Activated T-cell treated with anti-CD3 and anti-CD28 coated beads for 4 hours (primary cell): ENCODE measurements at places on chromosomes 13 and 19.

DNA sequence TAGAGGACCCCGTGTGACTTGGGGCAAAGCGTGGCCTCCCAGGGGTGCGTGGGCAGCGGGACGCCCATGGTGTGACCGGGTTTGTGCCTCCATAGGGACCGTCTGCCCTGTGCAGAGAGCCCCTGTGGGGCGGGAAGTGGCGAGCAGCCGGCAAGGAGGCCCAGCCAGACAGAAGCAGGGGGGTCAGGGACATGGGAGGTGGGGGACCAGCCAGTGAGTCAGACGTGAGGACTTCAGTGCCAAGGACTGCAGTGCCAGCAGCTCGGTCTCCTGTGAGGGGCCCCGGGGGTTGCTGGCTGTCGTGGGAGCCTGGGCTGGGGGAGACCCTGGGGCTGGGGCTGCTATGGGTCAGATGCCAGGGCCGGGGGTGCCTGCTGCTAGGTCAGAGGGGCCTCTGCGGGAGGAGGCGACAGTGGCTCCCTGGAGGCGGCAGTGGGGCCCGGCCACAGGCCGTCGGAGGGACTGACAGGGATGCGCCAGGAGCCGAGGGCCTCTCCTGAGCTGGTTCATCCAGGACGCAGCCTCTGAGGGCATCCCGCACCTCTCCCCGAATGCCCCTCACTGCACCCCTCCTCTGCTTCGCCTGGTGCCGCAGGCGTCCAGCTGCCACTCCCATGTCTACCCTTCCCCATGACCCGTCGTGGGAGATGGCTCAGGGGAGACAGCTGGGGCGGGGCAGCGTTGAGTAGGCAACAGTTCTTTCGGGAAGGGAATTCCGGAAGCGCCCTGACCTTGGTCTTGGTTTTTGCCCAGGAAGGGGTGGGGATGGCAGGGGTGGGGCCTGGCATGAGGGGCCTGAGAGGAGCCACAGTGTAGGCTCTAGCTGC lies 80.0 kb downstream of the KDM4B start:
- DNase-seq, result no peak

DNA sequence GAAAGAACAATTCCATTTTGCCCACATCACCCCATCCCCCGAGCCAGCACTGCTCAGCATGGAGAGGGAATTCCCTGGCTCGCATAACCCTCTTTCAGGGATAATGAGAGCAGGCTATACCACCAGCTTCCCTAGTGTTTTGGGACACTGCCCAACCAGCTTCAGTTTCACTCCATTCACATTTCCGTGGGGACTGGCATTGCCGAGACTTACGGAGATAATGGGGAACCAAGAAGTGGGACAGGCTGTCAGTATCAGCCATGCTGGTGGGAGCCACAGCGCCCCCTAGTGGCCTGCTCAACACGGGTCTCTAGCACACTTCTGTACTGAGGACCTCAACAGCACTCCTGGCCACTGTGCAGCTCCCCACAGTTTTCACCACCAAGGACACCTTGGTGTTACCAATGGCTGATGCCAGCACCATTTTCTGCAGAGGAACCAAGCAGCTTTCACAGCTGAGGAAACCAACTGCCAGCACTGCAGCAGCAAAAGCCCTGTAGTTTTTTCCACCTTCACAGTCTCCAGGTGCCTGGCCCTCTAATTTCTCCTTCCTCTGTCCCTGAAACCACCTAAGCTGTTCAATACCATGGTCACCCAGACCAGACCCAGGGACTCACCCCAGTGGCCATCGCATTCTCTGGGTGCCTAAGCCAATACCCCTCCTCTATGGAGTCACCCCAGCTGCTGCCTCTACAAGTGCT lies 23.7 kb downstream of the SLC6A16 start:
- DNase-seq, result peak; percentile 66

GRCh38 chr19:35318679-35319448 lies 10.1 kb upstream of the CD22 start:
- DNase-seq, result no peak

DNA sequence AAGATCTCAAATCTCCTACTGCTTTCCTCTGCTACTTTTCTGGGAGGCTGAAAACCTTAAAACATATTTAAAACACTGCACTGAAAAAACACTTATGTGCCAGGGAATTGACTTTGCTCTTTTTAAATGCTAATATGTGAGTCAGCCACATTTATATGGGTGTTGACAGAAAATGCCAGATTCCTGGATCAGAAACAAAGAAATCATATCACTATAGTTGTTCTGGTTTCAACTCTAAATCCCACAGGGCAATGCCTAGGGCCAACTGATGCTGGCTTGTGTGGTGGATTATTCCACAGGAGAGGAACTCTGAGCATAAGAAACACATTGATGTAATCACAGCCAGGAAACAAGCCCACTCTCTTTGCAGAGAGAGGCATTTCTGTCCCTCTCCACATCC lies 1439.0 kb upstream of the SPRY2 start:
- no peak for DNase-seq

- no peak for DNase-seq
Observed at GRCh38 chr19:34066007-34066643, 106.2 kb upstream of the LSM14A start.

GRCh38 chr13:67183151-67183550 lies 47.0 kb downstream of the PCDH9 start:
- no peak for DNase-seq

GRCh38 chr19:12785431-12786031 lies 5.8 kb upstream of the JUNB start:
- no peak for DNase-seq

DNA sequence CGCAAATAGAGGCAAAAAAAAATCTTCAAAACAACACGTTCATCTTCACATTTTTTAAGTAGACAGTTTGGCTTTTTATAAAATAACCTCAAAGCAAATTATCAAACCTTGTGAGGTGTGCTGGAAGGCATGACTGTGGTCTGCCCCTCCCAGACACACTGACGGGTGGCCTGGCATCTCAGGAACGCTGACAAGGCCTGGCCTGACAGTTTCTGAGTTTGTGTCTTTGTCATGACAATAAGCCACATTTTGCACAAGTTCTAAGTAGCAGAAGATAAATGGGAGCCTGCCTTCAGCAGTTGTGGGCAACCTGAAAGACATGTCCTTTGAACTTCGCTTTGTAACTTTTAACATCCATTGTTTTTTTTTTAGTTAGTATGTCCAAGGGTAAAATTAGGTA lies 38.5 kb downstream of the SOX21 start:
- no peak for DNase-seq

GRCh38 chr13:100913143-100913542 lies 238.5 kb upstream of the TMTC4 start:
- no peak for DNase-seq

DNA sequence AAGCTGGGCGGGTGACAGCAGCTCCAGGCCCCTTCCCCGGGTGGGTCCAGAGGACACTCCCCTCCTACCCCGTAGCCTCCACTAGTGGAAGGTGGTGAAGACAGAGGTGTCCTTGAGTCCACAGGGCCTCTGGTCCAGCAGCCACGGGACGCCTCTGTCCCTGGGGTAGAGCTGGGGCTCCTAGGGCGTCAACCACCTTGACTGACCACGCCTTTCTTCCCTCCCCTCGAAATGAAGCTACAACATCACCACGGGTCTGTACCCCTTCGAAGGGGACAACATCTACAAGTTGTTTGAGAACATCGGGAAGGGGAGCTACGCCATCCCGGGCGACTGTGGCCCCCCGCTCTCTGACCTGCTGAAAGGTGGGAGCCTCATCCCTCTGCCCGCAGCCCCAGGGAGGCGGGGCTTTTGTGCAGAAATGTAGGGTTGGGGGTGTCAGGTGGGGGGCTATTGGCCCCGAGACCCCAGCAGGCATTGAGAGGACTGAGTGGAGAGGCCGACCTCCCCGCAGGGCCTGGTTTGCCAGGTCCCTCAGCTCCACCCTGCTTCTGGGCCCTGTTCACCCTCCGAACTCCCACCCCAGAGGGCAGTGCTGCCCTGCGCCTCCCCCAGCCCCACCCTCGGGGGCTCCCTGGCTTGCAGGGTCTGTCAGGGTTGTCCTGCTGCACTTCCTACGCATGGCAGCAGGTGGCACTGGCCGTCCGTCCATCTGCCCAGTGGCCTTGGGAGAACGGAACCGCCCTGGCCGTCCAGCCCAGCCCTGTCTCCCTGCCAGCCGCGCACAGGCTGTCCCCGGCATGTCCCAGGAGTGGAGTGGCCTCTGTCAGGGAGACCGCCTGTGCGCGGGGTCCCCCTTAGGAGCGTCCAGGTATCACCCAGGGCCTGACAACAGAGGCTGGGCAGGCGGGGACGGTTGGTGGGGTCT lies 15.7 kb downstream of the STK11 start:
- DNase-seq, result no peak

GRCh38 chr19:11560404-11561051 lies 1.5 kb upstream of the ELOF1 start:
- DNase-seq, result peak; percentile 44

DNA sequence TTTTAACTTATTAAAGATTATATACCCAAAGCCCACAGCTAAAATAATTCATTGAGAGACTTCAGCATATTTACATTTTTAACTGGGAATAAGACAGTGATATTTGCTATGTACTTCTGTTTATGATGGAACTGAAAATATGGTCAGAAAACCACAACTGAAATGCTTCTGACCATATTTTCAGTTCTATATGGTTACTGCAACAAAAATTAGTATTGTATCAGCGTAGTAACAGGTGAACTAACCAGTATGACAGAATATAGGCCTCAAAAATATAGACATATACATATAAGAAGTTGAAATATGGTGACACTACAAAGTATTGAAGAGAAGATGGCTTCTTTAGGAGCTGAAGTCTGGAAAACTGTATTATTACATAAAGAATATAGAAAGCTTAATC lies 857.4 kb downstream of the OLFM4 start:
- no peak for DNase-seq

DNA sequence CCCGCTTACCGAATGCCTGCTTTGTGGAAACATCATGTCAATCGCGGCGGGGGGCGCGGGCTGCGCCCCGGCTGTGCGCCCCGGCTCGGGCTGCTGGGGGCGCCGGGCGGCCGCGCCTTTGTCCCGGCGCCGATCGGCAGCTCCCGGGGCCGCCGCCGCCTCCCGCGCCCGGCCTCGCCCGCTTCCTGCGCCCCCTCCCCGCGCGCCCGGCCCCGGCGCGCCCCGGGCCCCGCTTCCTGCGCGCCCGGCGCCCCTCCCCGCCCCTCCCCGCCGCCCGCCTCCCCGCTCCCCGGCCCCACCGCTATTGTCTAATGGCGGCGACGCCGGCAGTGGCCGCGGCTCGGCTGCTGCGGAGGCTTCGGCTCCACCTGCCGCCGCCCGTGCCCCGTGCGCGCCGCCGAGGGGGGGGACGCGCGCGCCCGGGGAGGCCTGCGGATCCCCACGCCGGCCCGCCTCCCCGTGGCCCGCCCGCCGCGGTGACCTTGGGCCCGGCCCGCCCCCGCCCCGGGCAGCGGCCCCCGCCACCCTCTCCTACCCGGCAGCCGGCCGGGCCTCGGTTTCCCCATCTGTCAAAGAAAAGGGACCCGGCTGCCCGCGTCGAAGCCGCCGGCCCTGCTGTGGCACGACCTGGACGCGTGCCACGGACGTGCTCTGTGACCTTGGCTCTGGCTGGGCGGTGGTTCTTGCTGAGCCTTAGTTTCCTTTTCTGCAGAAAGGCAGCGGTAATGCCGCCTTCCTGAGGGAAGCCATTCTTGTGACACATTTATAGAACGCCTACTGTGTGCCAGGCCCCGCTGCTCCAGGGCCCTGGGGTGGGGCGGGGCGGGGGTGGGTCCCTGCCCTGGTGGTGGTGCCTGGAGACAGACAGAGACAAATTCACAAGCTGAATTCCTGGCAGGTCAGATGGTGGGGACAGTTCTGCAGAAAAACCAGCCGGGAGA lies at the start of gene TLE5:
TLE5 (minus strand) TSS at position 331 of the 941 bp plus-strand sequence; CDS start at position 36, 295 bp downstream.
- peak; percentile 43 for DNase-seq

- DNase-seq, result no peak
Observed at GRCh38 chr19:15469513-15470297, 5.4 kb upstream of the RASAL3 start.

DNA sequence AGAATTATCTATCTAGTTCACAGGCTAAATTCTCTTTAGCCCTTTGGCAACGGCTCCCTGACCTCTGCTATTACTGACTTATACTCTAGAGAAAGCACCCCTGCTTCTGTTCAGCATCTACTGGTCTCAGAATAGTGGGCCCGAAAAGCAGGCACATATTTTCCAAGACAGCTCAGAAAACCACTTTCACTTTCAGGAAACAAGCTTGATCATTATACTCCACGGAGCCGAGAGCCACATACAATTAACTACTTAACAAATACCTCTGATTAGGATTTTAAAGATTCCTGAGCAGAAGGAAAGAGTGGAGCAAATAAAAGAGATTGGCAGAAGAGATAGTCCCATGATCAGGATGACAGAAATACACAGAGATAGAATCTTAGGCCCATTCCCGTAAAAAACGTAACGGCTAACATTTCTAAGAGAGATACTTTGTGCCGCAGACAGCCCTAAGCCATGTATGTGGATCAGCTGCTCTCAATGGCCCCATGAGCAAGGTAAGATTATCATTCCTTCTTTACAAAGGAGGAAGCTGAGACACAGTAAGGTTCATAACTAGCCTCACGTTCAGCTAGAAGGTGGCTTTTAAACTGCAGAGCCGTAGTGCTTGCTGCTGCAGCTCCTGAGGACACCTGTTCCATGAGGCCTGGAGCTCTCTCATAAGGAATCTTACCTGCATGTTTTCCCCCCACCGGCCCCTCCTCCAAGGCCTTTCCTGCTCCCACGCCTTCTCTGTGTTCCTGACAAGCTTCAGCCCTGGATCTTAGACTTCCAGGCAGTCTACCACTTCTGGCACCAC lies 227.2 kb downstream of the FOXO1 start:
- peak; percentile 10 for DNase-seq

GRCh38 chr19:15673176-15673654 lies 328 bp downstream of the CYP4F12 start:
- no peak for DNase-seq

DNA sequence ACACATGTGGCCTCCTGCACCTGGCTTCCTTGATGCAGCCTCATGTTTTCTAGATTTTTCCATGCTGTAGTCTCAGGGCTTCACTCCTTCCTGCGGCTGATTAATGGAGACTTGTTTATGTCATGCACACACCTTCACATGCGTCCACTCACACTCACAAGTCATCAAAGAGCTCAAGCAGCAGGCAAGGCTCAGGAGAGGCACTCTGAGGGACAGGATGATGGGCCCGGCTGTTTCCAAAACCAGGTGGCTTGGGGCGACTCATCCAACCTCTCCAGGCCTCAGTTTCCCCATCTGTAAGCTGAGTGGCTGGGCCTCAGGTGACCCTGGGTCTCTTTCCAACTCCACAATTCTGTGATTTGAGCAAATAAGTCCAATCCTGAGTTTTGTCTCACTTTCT lies 36.9 kb downstream of the RASA3 start:
- DNase-seq, result no peak

- DNase-seq, result no peak
Observed at GRCh38 chr19:42166316-42166715, 34.1 kb upstream of the POU2F2 start.

DNA sequence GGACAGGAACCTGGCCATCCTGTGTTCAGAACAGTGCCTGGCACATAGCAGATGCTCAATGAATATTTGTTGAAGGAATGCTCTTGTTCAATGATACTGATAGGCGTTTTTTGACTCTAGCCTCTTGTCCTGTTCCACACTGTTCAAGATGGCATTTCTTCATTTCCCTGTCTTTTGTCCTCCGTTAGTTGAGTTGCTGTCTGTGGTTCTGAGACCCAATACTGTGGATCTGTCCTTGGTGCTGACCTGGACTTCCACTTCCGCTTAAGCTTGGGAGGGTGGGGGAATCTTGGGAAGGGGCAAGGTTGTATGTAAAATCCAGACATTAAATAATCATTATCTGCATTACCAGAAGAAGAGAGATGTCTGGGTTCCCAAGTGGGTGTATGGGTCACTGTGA lies 8.3 kb upstream of the KCNN4 start:
- no peak for DNase-seq
